ENCODE measurements at places on chromosomes 7 and 10.

DNA sequence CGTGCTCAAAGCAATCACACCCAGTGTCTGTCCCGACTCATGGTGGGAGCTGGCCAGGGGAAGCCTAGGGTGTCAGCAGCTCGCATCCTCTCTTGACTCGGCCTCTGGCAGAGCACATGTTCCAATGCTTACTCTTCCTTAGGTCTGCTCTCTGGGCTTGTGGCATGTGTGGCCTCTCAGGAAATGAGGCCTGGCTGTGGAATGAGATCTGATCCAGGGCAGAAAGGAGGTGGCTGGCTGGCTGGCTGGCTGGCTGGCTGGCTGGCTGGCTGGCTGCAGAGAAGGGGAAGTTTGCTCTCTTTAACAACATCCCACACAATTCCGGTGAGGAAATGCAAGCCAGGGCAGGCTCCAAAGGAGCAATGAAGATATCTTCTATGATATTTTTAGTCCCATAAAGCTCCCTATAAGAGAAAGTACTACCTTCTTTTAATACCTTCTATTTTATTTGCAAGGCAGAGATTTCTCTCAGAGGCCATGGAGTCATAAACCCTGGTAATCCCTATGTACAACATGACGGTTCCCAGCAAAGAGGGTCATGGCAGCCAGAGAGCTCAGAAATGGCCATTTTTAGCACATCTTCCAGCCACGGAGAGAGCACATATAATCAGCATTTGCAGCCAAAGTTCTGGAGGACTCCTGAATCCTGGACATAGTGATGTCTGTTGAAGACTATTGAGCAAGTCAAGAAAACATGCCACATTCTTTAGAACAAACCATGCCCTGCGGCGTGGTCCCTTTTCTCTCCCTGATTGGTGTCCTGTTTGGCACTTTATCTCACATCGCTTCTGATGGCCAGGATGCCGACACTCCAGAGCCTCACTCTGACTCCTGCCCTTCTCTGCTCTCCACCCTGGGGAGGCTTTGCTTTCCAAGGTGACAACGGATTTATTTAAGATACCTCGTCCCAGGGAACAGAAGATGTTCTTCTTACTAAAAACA lies 153.7 kb downstream of the FANK1 start:
- no peak for DNase-seq

GRCh38 chr10:85608706-85609105 lies 757.9 kb downstream of the GRID1 start:
- DNase-seq: no peak

GRCh38 chr7:37728747-37729146 lies 45.2 kb downstream of the GPR141 start:
- no peak for DNase-seq

- DNase-seq: peak; percentile 11
Observed at GRCh38 chr7:12067156-12067831, 143.8 kb upstream of the TMEM106B start.

DNA sequence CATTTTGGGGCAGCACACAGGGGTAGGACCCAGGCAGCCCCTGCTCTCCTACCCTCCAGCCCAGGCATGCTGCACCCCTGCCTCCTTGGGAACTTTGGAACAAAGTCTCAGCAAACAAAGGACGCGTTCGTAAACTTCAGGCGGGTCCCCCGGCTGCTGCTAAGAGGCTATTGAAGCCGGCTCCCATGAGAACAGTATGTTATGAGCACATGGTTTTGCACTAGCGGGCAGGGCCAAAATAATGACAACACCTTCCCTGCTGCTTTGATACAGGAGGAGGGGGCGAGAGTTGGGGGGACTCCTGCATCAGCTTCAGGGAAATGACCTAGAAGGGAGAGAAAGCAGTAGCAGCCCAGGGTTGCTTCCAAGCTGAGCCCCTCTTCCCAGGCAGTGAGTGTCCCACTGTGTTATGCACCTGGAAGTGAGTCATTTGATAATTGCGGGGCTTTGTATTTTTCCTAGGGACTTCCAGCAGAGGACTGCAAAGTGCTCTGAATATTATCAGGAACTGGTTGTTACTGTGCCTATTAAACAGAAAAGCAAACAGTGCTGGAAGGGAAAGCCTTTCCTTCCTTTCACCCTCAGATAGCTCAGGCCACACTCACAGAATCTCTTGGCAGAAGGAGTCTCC lies 6.9 kb downstream of the ITPRIP start:
- DNase-seq: no peak

DNA sequence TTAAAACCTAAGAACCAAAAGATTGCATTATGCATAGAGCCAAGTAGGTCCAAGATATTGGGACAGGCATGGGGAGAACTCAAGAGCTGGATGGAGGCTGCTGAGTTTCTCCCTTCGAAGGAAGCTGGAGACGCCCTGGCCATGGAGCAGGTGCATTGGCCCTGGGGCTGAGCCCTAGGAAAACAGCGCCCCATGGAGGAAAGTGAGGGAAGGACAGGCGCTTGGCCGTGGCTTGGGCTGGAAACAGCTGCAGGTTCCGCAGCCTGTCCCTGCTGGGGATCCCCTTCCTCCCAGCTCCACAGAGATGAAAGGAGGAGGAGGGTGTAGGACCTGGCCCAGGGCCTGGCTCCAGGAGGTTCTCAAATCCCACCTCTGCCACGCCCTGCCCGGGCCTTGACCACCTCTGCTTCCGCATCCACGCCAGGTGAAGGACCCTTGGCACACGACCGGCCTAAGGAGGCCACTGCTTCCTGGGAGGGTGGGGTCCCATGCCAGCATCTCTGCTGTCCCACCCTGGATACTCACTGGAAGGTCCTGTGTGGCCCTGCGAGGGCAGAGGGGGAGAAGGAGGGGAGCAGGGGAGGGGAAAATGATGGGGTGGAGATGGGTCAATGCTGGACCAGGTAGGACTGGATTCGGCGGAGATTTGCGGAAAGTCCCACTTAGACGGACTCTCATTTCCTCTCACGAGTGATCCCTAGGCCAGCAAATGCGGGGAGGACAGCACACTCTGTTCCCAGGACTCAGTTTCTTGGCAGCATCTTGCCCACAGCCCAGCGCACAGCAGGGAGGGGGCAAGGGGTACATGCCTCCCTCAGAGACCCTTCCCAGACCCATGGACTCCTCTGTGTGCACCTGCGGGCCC lies 258.6 kb upstream of the TCERG1L start:
- no peak for DNase-seq

DNA sequence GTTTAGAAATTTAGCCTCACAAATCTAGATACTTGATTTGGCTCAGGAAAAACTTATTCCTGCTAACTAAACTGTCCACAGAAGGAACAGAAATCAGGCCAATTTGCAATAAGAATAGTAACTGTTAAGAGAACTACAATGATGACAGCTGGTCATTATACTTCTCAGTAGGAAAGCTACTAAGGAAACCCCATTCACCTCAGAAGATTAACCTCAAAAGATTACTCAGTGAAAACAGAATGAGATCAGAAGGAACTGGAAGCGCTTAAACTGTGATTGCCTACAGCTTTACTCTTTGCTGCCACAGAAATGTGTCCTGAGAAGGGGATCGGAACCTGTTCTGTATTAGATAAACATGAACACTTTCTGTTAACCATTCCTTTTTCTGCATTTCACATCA lies 24.3 kb upstream of the DNAJB12 start:
- no peak for DNase-seq

GRCh38 chr7:113548137-113548536 lies 370.7 kb downstream of the PPP1R3A start:
- no peak for DNase-seq

All from stimulated activated CD8-positive, alpha-beta memory T cell treated with anti-CD3 and anti-CD28 coated beads, Interleukin-15, amount 100 ng/mL, for 48 hours (primary cell).